Stimulated activated CD8-positive, alpha-beta memory T cell treated with anti-CD3 and anti-CD28 coated beads, Interleukin-2, amount 100 ng/mL, for 1 hour (primary cell): ENCODE measurements at places on chromosomes 2 and 18.

GRCh38 chr2:230677201-230677946 lies 35.3 kb upstream of the CAB39 start:
- no peak for DNase-seq

- no peak for DNase-seq
Observed at GRCh38 chr2:201135386-201135785, 19.4 kb downstream of the CFLAR start.

GRCh38 chr2:43754180-43754579 lies 19.7 kb upstream of the DYNC2LI1 start:
- DNase-seq = no peak

DNA sequence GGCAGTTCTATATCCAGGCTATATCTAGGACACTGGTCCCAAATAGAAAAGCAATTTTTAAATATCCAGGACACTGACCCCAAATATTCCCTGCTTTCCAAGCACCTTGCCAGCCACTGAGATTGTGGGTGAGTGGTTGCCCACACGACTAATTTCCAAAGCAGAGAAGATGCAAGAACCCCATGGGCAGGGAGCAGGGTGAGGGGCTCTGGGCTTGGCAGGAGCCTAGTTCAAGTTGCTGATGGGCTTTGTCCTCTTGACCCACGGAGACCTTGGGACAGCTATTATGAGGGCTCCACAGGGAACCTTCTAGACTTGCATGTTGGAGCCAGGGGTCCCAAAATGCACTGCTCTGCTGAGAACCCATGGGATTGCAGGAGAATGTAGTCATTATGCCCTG lies 146.0 kb upstream of the SMAD2 start:
- DNase-seq = no peak

GRCh38 chr18:79576686-79577351 lies 102.8 kb upstream of the CTDP1 start:
- no peak for DNase-seq

- DNase-seq = no peak
Observed at GRCh38 chr2:204681412-204681811, 136.1 kb downstream of the PARD3B start.
